Vagina (tissue), 2 donors: ENCODE measurements at places on chromosomes 6 and 20.

DNA sequence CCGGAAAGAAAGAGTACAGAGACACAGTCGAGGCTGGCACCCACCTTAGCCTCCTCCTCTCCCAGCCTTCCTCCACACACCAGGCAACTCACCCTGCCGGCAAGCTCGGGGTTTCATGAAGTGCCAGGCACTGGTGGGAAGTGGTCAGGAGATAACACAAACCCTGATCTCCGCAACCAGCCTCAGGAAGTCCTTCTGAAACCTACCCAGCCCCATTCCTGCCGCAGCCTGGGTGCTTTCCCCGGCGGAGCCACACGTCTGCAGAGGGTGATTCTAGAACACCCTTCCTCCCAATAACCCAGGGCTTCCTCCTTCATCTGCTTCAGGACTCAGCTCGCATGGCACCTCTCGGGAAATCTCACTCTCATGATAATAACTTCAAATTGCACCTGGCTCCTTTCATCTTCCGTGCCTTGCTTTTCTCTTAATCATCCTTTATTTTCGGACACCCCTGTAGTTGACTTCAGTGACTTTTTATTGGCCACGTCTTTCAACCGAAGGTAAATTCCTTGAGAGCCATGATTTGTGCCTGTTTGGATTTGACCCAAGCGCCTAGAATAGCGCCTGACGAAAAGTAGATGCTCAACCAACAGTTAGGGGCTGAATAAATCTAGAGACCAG lies 8.7 kb upstream of the HLA-E start:
- no peak for DNase-seq

- DNase-seq: peak; percentile 89
These were observed 405 bp downstream of the RNF146 start for GRCh38 chr6:127266892-127267645.

DNA sequence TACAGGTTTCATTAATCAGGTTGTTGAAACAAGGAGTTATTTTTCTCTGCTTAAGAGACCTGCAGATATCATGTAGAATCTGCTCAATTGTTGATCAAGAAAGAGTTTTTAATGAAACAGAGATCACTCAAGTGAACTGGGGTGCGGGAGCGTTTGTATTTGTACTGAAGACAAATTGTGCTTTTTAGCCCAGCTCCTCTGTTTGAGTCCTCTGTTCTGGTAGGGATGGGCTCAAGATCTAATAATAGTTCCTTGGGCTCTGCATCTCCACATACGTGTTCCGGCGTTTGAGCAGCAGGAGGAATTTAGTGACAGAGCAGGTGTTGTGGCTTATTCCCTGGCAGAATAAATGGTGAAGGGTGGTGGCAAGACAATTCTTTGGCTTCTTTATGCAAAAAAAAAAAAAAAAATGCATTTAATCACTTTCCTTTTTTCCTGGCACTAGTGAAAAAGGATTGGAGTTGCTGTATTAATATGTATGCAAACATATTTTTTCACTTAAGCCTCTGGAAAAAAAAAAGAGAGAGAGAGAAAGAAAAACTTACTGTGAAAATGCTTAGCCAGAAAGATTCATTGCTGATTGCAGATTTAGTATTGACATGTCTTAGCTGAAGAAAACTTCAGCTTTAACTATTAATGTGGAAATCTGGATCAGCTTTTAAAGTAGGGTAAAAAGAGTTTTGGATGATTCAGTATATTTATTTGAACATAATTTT lies 4.0 kb downstream of the CITED2 start:
- DNase-seq: no peak

DNA sequence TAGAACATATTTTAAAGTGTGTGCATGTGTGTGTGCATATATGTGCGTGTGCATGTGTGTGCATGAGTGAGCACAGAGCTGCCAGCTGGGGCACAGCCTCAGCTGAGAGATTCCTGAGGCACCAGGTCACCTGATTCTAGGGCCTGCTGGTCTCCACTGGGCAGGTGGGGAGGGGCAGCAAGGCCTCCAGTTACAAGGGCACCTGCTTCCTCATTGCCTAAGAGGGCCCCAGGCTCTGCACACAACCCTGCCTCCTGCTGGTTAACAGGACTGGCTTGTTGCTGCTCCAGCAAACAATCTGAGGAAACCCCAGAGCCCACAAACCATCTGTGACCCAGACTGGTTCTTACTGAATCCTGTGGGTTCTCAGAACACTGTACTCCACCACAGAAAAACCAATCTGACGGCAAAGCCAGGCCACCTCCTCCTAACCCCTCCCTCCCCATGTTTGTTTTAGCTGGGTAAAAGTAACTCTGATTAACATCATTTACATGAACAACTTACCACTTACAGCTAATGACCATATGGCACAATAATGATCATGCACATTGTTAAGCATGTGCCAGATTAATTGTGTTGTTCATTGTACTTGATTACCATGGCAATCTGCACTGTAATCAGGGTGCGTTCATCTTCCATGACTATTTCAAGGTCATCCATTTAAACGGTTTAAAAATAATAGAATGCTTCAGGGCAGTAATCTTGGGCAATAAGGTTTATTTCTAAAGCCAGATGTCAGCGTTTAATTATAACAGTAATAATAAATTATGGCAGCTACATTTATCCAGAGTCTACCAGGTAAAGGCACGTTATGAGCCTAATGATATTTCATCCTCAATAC lies 23.1 kb upstream of the UBE2J1 start:
- no peak for DNase-seq

- DNase-seq: no peak
These were observed 252.0 kb upstream of the RIN2 start for GRCh38 chr20:19506021-19506420.

- DNase-seq: no peak
These were observed 1294.9 kb upstream of the CITED2 start for GRCh38 chr6:140669321-140669720.

GRCh38 chr6:33877982-33878535 lies 74.3 kb upstream of the MLN start:
- DNase-seq: no peak

- no peak for DNase-seq
These were observed 263.5 kb downstream of the TFAP2A start for GRCh38 chr6:10151144-10151915.

GRCh38 chr6:58073263-58073662 lies 755.8 kb downstream of the PRIM2 start:
- no peak for DNase-seq

DNA sequence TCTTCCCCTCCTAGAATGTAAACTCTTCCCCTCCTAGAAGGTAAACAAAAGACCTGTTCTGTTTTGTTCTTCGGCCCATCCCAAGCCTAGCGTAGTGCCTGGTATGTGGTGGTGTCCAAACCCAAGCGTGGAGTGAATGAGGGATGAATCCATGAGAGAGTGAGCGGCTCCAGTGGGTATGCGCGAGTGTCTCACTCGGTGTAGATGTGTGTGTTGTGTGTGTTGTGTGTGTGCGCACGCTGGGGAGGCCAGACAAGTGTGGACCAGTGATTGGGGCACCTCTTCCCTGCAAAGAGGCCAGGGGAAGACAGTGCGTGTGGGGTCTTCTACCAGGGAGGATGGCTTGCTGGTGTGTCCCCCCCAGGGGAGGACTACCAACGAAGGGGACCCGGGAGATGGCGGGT lies 392 bp upstream of the SLC2A10 start:
- no peak for DNase-seq

DNA sequence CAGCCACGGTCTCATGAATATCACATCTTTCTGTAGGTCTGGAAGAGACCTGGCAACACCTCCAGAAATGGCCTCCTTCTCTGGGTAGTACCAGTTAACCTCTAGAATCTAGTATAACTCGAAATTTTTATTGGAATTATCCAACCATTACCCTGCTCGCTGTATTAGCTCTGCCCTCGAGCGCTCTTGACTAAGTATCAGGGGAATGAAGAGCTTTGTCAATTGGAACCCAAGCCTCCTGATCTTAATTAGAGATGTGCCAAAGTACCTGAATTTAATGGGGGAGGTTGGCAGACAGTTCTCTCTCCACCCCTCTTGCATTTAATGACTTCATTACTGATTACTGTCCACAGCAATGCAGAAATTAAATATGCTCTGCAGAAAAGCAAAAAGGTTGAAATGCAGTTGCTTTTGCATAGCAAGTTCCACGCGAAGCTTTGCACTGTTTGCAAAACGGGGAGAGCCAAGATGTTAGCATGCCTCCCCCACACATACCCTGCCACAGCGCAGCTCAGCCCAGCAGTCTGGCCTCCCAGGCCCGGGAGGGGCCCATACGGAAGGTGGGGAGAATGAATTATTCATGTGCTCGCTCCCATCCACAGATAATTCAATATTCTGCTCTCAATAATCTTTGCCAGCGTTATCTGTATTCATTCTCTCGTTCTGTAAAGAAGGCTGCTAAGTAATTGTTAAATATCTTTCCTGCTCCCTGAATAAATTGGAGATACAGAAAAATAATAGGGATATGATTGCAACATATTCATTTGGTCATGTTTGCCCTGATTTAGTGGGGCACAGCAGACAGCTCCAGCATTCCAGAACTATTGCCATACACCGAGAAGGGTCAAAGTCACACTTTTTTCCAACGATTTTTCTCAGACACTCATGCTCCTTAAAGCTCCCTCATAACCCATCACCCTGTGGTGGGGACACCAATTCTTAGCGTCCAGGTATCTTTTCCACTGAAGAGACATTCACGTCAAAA lies 305.8 kb downstream of the CDH26 start:
- no peak for DNase-seq

DNA sequence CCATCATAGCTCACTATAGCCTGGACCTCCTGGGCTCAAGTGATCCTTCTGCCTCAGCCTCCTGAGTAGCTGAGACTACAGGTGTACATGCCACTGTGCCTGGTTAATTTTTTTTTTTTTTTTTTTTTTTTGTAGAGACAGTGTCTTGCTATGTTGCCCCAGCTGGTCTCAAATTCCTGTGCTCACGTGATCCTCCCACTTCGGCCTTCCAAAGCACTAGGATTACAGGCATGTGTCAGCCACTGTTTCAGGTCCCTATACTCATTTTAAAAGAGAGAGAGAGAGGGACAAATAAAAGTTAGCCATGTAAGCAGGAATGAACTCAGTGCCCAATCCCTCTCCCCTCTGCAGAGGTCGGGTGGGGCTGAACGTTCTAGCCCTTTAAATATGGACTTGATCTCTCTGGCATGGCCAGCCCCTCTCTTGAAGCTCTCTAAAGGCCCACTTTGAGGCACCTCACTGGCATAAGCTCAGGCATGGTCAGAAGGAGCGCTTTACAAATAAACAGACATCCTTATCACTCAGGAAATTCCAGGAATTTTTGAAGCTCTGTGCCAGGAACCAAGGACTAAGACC lies 9.0 kb upstream of the SERPINB1 start:
- no peak for DNase-seq

DNA sequence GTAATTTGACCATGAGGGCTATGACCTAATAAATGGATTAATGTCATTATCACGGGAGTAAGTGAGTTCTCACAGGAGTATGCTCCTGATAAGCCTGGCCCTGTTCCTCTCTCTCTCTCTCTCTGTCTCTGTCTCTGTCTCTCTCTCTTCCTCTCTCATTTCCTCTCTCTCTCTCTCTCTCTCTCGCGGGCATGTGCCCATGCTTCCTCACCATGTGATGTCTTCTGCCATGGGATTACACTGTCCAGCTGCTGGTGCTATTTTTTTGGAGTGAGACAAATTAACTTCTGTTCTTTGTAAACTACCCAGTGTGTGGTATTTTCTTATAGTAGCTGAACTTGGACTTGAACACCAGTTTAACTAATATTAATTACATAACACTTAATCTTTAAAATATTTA lies 374.3 kb upstream of the GJE1 start:
- no peak for DNase-seq

GRCh38 chr6:44708208-44708607 lies 320.7 kb downstream of the CDC5L start:
- DNase-seq: no peak

GRCh38 chr6:28880894-28881780 lies 42.6 kb downstream of the TRIM27 start:
- DNase-seq: no peak

DNA sequence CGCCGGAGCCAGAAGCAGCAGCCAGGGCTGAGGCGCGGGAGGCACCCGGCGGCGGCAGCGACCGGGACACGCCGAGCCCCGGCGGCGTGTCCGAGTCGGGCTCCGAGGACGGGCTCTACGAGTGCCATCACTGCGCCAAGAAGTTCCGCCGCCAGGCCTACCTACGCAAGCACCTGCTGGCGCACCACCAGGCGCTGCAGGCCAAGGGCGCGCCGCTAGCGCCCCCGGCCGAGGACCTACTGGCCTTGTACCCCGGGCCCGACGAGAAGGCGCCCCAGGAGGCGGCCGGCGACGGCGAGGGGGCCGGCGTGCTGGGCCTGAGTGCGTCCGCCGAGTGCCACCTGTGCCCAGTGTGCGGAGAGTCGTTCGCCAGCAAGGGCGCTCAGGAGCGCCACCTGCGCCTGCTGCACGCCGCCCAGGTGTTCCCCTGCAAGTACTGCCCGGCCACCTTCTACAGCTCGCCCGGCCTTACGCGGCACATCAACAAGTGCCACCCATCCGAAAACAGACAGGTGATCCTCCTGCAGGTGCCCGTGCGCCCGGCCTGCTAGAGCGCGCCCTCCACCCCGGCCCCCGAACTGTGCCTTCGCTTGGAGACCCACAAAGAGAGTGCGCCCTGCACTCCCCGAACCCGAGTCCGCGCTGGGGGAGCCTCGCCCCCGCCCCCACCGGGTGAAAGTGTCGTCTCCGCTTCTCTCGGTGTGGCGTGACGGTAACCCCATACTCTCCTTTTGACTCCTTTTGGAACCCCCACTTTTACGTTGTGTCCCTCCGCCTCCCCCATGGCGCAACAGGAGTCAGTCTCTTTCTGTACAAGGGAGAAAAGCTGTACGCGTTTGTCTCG lies 1.6 kb downstream of the INSM1 start:
- no peak for DNase-seq

DNA sequence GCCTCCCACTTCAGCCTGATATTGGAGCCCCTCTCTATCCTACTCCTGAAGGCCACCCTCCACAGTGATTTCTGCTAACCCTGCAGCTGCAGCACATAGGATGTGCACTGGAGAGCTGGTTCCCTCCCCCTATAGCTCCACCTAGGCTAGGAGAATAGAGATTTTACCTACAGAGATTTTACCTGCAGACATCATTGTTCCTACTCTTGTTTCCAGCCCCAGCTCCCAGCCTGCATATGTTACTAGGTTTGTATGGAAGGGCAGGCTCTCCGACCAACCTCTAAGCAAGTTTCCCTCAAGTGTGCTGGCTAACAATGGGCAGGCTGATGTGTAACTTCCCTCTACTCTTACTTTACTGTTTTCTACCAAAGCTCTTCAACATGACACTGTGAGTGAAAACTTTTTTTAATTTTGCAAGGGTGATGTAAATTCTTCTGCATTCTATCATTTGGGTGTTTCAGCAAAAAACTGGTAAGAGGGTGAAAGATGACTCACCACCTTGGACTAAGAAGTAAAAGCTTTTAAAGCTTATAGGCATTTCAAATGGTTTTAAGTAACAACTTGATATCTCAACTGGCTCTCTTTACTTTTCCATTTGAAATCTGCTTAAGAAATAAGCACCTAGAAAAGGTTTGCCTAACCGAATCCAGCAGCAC lies 106.8 kb downstream of the CDK19 start:
- DNase-seq: no peak

GRCh38 chr6:28567506-28567905 lies 41.8 kb downstream of the GPX5 start:
- no peak for DNase-seq

- DNase-seq: no peak
These were observed 187.0 kb downstream of the PDE7B start for GRCh38 chr6:136038531-136038930.

- DNase-seq: no peak
These were observed 17.9 kb downstream of the RNF24 start for GRCh38 chr20:3997446-3997845.
